ENCODE measurements at places on chromosomes 11 and 22.

DNA sequence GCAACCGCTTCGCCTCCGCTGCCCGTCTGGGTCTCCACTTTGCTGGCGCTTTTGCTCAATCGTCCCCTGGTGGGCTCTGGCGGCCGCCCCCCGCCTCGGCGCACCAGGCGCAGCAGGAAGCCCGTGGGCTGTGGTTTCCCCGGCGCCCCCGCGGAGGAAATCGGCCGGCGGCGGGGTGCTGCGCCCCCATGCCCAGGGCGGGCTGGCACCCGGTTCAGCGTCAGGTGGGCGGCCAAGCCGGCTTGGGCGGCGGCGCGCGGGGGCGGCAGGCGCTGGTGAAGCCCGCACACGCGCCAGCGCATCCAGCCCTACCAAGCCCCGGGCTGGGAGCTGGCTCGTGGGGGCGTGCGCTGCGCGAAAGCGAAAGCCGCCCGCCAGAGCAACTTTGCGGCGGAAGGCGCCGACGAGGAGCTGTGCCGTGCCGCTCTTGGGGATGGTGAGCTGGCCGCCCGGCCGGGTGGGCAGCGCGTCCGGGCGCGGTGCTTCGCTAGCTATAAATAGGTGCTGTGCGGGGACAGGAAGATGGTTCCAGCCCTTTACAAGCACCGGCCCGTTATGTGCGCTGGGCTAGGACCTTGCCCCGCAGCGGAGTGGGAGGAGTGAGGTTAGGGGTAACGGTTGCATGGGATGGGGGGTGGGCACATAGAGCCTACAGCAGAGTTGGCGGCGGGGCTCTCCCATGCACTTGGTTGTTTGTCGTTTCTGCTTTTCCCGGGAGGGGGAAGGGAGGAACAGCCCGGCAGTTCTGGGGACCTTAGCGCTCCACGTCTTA is 25.0 kb upstream of the SUSD2 start:
- no peak for DNase-seq

- DNase-seq, result no peak
Measured at GRCh38 chr11:63985812-63986155, 454 bp upstream of the OTUB1 start.

GRCh38 chr11:8777907-8778767 is 95.5 kb downstream of the RPL27A start:
- DNase-seq, result no peak

DNA sequence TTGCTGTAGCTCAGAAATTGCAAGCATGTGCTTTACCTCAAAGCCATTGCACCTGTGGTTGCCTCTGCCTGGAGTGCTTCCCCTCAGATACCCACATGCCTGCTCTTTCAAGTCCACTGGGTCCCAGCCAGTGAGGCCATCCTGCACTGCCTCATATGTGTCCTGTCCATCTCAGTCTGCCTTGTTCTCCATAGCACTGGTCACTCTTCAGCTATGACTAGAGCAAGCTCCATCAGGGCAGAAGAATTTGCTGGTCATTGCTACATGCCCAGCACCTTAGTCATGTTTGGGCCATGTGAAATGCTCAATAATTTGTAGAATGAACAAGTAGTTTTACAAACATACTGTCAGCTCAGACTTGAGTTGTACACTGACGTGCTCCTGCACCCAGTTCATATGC is 64.4 kb upstream of the HORMAD2 start:
- DNase-seq, result no peak

GRCh38 chr11:44333271-44334218 is 23.6 kb upstream of the ALX4 start:
- DNase-seq, result no peak

GRCh38 chr11:16936643-16937042 is 77.6 kb downstream of the PLEKHA7 start:
- DNase-seq, result no peak

All from COLO829 (cell line).